ENCODE measurements at places on chromosomes 12 and 14.

DNA sequence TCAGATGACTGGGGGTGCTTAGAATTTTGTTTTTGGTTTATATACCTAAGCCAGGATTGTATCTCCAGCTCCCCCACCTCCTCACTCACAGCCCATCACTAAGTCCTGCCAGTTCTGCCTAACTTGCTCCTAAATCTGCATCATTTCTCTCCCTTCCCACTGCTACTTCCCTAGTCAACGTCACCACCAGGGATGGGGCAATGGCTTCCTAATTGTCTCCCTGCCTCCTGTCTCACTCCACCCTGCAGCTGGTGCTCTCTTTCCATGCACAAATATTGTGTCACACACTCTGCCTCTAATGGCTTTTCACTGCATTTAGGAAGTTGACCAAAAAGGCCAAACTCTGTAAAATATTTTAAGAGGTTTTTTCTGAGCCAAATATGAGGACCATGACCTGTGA, 11.5 kb downstream of the OAS2 start:
- DNase-seq, result no peak

GRCh38 chr14:50191499-50191898, 39.9 kb downstream of the SOS2 start:
- no peak for DNase-seq

- DNase-seq, result no peak
These were observed 49.0 kb downstream of the TSPAN11 start for GRCh38 chr12:30975581-30975980.

DNA sequence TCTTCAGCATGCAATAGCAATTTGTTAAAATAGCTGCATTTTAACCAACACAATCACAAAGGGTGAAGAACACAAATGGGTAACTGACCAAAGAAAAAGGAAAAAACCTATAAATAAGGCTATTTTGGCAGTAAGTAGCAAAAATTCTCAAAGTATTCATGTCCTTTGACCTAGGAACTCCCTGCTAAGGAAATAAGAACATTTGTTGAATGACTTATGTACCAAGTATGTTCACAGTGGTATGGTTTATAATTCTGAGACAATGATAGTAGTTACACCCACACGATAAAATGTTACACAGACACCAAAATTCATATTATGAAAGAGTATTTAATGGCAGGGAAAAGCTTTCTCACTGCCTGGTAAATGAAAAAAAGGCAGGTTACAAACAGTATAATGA, 16.9 kb downstream of the CCDC88C start:
- DNase-seq, result no peak

DNA sequence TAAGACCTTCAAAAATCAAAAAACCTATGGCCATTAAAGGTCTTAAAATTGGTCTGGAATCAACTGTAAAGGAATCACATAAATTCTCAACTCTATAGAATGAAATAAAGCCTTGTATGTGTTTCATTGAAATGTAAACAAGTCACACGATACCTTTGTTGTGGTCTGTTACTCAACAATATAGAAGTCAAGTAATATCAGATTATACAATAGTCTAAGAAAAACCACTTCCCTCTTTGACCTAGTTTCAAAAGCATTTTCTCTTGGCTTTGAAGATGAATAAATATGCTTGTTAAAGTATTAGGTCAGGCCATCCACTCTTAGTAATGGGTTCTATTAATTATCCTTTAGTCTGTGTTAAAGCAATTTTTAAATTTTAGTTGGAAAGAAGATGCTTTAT, 79.8 kb upstream of the DIO2 start:
- DNase-seq, result no peak

DNA sequence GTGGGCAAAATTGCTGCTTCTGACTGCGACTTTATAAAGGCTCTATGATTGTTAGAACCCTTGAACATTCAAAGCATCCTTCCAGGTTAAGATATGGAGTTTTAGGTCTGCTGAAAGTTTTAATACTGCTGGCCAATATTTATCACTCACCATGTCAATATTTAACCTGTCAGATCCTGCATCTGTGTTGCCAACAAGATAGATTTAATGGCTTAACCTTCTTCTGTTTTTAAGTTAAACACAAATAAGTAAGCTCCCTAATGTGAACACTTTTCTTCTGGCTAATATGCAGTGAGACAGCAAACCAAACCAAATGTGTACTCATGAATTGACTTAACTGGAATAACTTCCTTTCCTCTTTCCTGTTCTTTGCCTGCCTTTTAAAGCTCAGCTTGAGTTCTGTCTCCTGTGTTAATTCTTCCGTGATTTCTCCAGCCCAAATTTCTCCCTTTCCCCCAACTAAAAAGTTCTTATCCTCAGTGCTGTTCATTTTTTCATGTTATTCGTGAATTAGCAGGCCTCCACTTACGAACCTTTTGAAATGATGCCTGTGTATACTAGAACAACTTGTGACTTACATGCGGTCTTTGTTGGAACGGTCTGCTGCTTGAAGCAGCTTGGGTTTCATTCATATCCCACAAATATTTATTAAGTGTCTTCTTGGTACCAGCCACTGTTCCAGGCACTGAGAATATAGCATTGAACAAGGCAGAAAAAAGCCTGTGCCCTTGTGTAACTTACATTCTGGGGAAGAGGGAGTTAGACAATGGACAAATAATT, 9.1 kb downstream of the FBXW8 start:
- DNase-seq, result no peak

DNA sequence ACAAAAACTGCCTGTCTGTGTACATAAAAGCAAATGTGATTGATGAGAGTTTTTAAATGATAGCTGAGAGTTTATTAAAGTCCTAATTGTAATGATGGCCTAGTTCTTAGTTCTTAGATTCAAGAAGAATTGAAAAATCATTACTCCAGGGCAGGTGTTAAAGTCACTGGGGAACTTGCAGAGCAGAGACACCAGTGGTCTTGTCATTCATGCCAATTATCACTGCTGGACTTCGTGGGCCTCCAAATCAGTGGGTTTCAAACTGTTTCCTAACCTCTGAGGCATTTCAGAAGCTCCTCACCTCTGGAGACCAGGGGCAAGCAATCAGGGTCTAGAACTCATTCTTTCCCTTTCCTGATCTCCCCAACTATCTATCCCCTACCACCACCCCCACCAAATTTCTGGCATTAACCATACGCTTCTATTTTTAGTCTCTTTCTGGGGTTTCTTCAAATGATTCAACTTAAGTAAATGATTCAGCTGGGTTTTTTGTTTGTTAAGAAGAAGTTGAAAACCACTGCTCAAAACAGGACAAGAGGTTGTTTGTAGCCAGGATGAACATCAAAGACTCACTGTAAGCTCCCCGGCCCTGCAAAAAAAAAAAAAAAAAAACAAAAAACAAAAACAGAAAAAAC, 80.1 kb downstream of the CEP83 start:
- no peak for DNase-seq

DNA sequence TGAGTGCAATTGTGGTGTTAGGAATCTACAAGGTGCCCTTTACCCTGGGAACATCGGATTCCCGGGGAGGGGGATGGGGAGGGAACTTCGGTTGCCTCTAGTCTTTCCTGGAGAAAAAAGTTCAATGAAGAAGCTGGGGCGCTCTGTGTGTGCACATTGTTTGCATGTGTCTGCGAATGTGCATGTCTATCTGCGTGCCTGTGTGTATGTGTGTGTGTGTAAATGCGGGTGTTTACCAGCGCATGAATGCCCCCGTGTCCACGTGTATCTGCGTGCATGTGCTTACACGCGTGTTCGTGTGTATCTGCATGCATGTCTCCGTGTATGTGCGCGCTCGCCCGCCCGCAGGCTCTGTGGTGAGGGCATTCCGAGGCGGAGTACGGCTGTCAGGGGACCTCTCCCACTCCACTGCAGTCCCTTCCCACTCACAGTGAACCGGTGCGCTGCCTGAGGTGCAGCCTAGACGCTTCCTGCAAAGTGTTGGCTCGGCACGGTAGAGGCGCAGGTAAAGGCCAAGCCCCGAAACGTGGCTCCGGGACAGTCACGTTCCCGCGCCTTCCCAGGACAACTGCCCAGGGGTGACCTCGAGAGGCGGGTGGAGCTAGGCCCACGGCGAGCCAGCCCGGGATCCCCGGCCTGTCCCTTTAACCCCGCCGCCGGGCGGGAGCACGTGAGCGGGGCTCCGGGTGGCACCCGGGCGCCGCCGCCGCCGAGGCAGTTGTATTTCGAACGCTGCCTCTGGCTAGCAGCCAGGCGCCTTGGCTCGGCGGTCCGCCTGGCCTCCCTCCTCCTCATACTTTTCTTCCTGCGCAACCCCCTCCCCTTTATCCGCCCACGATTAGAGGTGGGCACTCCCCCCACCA, 539 bp upstream of the HMGA2 start:
- DNase-seq, result peak; percentile 33

DNA sequence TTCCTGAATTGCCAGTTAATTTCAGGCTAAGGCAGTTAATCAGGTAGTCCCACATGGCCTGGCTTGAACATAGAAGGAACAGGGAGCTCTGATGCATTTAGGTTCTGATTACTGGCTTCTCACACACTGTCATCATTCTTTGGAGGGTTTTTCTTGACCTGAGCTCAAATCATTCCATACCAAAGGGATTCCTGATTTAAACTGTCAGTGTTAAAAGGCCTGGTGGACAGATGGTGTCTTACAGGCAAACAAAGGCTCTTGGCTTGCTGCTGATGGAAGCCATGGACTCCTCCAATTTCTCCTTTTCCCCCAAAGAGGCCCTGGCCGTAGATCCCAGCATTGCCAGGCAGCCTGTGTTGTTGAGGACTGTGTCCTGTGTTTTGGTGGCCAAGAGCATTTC, 30.2 kb downstream of the CACNA1C start:
- DNase-seq, result no peak

GRCh38 chr12:12872139-12872933, 19.0 kb upstream of the GPRC5A start:
- DNase-seq, result peak; percentile 33

DNA sequence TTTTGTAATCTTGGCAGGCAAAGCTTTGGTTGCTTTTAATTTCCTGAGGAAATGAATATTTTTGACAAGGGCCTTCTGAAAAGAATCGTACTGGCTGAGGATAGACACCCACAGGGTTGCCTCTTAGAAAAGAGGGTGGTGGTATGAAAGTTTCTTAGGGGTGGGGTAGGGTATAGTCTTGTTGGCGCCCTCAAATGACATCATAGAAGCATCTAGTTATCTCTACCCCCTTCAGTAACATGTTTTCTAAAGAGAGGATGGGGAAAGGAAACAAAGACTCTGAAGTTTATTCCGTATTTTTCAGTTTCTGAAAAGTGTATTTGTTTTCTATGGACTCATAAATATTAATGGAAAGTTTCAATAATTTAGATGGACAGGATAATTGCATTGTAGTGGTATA, 13.7 kb downstream of the PRKCH start:
- DNase-seq, result no peak

DNA sequence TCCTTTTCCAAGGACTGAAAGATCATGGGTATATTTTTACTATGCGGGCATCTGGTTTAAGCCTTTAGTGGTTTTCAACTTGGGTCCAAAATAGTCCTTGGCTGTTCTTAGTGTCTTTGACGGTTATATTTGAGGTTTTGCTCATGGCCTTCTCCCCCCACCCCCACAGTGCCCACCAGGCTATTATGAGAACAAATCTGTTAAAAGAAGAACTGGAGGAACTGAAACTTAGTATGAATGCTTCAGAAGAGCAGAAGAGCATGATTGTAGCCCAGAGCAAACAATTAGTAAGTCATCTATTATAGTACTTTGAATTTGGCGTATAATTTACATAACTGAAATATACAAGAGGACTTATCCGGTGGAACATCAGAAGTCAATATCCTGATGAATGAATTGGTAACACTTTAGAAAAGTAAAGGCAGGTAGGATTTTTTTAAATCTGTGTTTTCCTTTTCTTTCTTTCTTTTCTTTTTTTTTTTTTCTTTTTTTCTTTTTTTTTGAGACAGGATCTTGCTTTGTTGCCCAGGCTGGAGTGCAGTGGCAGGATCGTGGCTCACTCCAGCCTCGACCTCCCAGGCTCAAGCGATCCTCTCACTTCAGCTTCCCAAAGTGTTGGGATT, 71.8 kb upstream of the BCAT1 start:
- DNase-seq, result no peak

- no peak for DNase-seq
These were observed 9.2 kb downstream of the FAR2 start for GRCh38 chr12:29158115-29158763.

DNA sequence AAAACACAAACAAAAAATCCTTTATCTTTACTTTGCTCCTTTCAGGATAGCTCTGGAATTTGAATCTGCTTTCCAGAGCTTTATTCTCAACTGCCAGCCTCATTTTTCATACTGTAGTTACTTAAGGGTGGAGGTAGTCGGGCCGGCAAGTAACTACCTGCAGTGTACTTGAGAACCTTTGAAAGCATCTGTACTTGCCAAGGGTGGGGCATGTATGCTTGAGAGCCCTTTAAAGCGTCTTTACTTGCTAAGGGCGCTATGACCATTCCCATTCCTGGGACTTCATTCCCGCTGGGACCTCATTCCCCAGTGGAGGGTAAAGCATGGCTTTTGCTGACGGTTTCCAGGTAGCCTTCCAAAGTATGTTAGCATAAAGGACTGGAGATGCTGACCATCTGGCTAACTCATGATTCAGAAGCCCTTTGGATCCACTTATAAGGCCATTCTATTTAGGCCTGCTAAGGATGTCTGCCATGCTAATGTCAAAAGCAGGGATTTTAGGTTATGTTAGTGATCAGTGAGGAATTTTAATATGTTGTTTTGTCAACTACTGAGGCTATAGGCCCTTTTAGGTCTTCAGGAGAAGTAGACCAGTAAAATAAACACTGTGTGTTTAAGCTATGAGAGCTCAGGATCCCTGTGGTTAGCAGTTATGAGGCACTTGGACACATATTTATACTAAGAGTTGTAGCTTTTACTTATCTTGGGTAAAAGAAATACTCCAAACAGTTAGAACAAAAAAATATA, 74.9 kb downstream of the CRADD start:
- DNase-seq, result no peak

- no peak for DNase-seq
These were observed 52.2 kb upstream of the PLBD1 start for GRCh38 chr12:14619741-14620501.

DNA sequence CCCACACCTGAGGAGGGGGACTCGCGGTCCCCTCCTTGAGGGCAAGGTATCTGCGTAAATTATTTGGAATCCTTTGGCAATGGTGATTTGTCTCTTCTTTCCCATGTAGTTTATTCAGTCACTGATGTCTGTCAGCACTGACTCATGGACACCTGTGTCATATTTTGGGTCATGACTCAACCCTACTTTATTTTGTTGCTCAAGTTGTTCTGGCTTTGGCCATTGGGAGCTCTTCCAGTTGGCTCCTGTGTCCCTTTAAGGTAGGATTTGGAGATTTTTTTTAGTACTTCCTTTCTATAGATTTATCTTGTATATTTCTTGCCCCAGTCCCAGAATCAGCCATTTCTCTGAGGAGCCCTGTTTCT, 47.4 kb upstream of the C14orf180 start:
- DNase-seq, result no peak

GRCh38 chr12:105455261-105455660, 124.8 kb downstream of the C12orf75 start:
- no peak for DNase-seq
